ENCODE measurements at places on chromosomes 1 and 21. TPM values are rescaled to one million over a fixed set of nuclear protein-coding genes. Genes with fewer than 3 reads are reported as not detected.

- no peak for DNase-seq
Measured at GRCh38 chr1:159005161-159005560, 4.5 kb upstream of the IFI16 start.

DNA sequence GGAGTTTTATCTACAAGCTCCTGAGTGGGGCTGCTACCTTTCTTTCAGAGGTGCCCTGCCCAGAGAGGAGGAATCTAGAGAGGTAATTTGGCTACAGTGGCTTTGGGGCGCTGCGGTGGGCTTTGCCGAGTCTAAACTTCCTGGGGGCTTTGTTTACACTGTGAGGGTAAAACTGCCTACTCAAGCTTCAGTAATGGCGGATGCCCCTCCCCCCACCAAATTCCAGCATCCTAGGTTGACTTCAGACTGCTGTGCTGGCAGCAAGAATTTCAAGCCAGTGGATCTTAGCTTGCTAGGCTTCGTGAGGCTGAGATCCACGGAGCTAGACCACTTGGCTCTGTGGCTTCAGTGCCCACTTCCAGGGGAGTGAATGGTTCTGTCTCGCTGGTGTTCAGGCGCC lies 43.9 kb downstream of the SWT1 start:
- DNase-seq, result no peak

The PCP4L1 gene
- polyA plus RNA-seq, result 9.3 TPM

- peak; percentile 85 for DNase-seq
Measured at GRCh38 chr1:25796811-25797458, 3.1 kb upstream of the SELENON start.

The BRDT gene
- not detected for polyA plus RNA-seq

The AIRE gene
- polyA plus RNA-seq, result not detected

- no peak for DNase-seq
Measured at GRCh38 chr1:243312952-243313634, 57.3 kb downstream of the SDCCAG8 start.

DNA sequence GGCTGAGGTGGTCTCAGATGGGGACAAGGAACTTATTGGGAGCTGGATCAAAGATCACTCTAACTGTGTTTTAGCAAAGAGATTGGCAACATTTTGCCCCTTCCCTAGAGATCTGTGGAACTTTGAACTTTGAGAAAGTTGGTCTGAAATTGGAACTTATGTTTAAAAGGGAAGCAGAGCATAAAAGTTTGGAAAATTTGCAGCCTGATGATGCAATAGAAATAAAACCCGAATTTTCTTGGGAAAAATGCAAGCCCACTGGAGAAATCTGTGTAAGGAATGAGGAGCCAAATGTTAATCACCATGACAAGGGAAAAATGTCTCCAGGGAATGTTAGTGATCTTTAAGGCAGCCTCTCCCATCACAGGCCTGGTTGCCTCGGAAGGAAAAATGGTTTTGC lies 17.2 kb downstream of the CFH start:
- no peak for DNase-seq

GRCh38 chr1:156559086-156559796 lies 13.1 kb downstream of the IQGAP3 start:
- DNase-seq, result no peak

DNA sequence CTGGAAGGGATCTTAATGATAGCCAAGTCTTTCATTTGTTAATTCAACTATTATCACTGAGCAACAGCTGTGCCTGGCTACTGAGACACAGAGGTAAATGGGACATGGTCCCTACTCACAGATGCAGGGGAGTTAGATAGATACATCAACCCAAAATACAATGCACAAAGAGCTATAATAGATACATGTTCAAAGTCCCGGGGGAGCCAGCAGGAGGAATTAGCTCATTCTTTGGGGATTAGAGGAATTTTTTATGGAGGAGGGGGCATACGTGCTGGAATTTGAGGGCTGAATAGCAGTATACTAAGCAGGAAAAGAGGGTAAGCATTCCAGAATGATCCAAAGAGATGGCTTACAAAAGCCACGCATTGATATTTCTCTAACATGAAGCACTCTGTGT lies 34.6 kb downstream of the C8B start:
- DNase-seq, result no peak

- no peak for DNase-seq
Measured at GRCh38 chr1:8330271-8331125, 12.6 kb downstream of the SLC45A1 start.

The PADI2 gene
- 12.8 TPM for polyA plus RNA-seq

The NBPF3 gene
- polyA plus RNA-seq, result 1.6 TPM

DNA sequence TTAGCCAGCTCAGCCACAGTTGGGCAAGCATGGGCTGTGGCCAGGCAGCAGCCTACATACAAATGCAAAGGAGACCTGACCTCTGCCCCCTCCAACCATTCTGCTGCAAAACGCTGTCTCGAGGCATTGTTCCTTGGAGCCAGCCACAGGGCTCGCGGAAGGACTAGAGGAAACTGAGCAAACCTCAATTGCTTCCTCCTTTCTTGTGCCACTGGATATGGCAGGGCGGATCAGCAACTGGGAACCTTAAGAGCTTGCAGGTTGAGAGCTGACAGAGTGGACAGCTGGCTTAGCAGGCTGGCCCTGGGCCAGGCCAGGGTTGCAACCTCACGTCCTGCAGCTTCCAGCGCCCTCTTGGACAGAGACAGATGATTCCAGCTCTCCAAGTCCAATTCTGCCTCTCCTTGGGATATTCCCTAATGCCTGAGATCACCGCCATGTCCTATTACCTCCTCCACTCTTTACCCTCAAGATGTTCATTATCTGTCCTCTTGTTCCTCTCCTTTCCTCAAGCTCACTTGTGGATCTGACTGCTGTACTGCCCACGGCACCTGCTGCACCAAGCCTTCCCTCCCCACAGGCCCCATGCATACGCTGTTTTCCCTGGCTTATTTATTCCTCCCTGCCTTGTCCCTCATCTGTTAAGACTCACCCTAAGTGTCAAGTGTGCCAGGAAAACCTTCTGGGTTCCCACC lies 67.5 kb downstream of the SDC3 start:
- DNase-seq, result no peak

The KRTAP12-2 gene
- not detected for polyA plus RNA-seq

The LCE3D gene
- polyA plus RNA-seq, result not detected

DNA sequence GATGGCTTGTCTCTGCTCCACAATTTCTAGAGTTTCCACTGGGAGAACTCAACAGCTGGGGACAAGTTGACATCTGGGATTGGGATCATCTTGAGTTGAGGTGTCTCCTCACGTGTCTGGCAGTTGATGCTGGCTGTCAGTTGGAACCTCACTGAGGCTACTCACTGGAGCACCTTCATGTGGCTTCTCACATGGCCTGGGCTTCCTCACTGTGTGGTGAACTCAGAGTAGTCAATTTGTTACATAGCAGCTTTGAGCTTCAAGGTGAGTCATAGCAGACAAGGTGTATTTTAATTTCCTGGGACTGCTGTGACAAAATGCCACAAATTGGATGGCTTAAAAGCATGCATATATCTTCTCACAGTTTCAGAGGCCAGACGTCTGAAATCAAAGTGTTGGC lies 44.0 kb downstream of the NTNG1 start:
- DNase-seq, result no peak

DNA sequence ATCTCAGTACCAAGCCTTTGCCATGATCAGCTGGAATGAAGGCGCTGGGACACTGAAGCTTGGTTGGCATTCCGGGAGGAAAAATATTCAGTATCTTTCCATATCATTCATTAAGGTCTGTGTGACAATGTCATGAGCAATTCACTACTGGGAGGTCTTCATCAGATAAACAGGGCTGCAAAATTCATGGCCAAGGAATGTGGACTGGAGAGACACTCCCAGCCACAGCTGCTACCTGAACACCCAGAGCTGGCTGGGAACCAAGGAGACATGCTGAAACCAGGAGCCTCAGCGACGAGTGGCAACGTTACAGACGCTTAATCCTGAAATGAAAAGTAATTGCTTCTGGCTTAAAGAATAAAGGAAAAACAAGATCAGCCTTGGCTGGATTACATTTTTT lies 30.6 kb upstream of the DDAH1 start:
- no peak for DNase-seq

The SLAMF8 gene
- 16.1 TPM for polyA plus RNA-seq

DNA sequence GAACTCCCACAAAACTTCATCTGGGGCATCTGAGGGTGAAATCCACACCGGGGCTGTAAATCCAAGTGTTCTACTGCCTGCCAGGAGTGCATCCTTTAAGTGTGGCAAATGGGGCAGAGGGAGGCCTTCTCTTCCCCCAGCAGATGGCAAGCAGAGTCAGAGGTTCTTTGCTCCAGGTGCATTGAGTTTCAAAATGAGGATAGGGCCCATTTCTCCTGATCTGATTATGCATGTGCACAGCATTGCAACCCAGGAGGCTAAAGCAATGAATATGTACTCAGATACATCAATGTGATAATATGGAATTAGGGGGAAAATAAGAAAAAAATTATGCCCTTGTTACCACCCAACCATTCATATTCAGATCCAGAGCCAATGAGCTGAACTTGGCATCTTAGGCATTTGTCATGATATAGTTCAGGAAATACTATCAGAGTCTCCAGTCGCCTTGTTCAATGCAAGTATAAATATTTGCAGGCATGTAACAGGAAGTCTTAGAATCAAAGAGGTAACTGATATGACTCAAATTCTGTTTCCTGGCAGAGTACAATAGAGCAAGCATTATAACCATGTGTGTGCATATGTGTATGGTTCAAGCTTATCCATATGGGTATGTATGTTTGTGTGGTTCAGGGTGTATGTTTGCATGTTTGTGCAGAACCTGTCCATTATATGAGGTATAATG lies 473.8 kb upstream of the PKN2 start:
- no peak for DNase-seq

DNA sequence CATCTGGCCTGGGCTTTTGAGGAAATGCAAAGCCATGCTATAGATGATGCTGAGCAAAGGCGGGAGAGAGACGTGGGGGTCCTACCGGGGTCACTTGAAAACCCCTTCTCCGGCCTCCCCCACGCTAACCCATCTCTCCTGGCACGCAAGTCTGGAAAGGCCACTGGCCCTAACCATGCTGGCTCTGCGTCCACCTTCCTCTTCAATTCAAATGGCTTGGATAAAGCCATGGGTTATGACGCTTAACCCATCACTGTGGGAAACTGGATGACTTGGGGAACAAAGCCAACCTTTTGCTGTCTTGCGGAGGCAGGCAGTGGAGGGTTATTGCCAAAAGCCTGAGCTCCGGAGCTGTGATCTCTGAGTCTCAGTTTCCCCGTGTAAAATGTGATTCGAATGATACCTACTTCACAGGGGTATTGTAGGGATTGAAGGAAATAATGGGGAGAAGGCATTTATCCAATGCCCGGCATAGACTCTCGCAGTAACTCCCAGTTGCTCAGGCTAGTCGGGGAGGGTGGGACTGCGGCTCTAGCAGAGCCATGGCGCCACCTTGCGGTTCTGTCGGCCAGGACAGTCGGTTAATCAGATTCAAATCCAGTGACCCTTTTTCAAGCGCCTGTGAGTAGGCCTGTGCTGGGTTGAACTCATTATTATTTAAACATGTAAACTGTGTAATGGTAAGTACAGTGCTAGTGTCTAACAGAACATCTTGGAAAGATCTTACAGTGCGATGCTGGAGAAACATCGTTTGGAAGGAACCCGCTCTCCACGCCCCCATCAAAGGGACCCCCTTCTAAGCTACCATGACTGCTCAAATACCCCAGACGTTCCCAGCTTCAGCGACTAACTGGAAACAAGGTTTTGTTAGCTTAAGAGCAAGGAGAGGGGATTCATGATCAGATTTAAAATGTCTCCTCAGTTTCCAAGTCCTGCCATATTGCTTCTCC lies 20.3 kb downstream of the NEK2 start:
- peak; percentile 89 for DNase-seq

GRCh38 chr1:173356191-173356762 lies 120.9 kb upstream of the PRDX6 start:
- DNase-seq, result no peak

GRCh38 chr1:244654108-244655038 lies 1.4 kb downstream of the DESI2 start:
- peak; percentile 35 for DNase-seq

DNA sequence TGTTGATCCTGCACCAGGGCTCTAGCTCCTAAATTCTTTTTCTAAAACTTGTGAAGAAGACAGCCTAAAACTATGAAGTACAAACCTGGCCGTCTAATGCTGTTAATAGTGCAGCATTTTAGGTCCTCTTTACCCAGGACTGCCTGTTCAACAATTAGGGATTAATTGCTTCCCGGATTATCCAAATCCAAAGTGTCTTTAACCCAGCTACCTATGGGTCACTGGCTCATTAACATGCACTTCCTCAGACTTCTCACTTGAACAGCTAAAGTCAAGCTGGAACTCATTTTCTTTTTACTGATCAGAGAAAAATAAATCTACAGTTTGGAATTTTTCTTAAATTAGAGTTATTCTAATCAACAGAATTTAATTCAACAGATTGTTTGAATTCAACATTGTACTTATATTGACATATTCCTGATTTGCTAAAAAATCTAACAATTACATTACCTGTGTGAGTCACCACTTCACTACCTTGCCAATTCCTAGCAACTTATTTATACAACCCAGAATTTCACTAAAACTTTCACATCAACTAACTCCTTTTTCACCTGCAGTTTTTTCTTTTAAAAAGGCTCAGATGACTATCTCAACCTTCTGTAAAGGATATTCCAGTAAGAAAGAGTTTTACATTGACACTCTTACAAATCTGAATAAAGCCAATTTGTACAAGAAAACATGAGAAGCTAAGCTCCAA lies 3.3 kb downstream of the HNRNPU start:
- no peak for DNase-seq

GRCh38 chr1:156489935-156490293 lies 10.7 kb downstream of the MEF2D start:
- no peak for DNase-seq

DNA sequence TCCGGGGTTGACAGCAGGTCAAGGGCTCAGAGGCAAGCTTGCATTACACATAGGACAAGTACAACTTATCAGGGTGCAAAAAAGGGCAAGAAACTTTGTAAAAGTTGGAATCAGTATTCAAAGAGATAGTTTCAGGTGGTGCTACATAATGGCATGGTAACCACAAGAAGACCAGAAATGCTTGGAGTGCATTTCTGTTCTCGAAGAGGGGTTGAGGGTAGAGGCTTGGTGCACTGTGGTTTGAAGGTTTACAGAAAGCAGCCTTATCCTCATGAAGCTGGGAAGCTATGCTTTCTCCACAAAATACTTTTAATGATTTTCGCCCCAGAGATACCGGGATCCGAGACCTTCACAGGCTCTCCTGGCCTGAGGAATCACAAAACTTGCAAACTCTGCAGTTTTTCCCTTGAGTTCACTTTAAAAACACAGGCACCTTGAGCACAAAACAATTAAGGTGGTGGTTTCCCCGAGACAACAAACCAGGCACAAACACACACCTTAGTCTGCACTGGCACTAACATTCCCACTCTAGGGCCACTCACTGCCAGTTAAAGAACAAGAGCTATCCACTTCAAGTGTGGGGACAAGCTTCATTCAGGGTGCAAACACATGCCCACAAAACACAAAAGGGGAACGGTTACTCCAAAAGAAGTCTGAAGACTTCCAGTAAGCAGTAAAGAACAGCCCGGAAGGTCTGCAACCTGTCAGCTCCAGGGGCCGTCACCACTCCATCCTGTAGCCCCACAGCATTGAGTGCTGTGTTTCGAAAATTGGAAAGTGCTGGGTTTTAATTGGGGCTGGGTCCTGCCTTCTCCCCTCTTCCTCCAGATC lies 29.8 kb upstream of the NFIA start:
- DNase-seq, result peak; percentile 31

- DNase-seq, result no peak
Measured at GRCh38 chr1:6302568-6302967, 41.7 kb upstream of the GPR153 start.
